ENCODE measurements at places on chromosomes 7 and 10.

GRCh38 chr7:17546189-17546588 lies 247.7 kb downstream of the AHR start:
- no peak for DNase-seq

GRCh38 chr7:45910855-45911254 lies 10.2 kb downstream of the IGFBP3 start:
- no peak for DNase-seq

DNA sequence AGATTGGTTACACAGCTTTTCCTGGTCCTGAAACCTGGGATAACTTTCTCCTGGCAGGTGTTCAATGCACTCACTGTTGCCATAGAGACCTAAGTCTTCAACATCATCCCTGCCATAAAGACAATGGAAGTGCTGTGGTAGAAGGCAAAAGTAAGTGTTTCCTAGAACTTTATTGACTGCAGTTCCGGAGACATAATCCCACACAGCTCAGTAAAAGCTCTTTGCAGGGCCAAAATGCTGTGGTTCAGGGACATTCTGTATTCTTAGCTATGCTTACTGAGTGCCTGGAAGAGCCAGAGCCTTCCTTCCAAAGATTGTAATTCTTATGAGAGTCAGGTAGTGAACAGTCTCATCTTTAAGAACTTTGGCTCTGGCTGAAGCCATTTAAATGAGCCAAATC lies 5.3 kb downstream of the WIPF3 start:
- DNase-seq, result no peak

DNA sequence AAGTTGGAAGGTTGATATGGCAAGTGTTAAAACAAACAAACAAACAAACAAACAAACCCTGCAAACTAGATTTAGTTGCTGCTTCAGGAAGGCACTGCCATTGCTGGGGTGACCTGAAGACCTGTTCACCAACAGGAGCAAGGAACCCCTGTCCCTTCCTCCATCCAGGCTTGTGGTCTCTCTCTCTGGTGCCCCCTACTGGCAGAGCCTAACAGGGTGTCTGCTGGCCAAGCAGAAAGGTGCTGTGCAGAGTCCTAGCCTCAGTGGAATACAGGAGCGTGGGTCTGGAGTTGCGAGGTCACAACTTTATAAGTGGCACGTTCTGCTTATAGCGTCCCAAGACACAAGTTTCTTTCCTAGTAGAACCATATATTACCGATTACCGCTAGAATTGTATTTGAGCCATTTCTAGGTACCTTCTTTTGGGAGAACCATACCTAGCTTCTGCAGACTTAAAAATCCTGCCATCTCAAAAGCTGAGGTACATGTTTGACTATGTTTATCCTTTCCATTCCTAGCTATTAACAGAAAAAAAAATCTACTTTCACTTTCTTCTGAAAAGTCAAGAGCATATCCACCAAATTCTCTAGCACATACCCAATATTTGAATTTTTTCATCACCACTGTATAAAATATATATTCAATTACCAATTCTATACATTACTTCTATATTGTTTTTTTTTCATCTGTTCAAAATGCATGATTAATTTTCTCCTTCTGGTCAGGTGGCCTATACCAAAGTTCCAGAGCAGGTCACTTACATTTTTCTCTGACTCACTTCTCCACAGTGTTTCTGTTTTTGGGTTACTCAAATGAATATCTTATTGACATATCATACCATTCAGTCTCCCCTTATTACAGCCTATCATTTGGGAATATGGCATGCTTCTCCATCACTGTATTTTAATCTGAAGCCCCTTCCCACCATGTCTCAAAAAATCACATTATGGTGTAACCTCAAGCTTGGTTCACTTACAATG lies 29.1 kb upstream of the CALD1 start:
- DNase-seq, result peak; percentile 32

GRCh38 chr7:92709912-92710311 lies 119.7 kb upstream of the FAM133B start:
- DNase-seq, result no peak

DNA sequence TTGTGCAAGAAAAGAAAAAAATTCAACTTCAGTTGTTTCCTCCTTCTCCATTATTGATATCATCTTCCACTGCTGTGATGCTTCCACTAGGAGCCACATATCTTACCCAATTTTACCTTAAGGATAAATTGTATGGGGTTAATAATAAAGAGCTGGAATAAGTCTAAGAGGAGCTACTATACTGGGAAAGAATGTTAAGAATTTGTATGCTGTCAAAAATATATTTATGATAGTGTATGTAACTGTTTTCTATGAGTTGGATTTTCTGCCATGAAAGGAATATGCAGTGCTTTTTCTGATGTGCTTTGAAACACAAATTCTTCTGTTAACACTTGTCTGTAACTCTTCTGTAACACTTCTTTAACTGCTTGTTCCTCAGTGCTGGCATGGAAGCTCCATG lies 219.1 kb downstream of the VTI1A start:
- no peak for DNase-seq

- no peak for DNase-seq
These were observed 621.0 kb downstream of the PARD3 start for GRCh38 chr10:34193931-34194626.

GRCh38 chr10:122112625-122113160 lies 123.7 kb downstream of the TACC2 start:
- no peak for DNase-seq

DNA sequence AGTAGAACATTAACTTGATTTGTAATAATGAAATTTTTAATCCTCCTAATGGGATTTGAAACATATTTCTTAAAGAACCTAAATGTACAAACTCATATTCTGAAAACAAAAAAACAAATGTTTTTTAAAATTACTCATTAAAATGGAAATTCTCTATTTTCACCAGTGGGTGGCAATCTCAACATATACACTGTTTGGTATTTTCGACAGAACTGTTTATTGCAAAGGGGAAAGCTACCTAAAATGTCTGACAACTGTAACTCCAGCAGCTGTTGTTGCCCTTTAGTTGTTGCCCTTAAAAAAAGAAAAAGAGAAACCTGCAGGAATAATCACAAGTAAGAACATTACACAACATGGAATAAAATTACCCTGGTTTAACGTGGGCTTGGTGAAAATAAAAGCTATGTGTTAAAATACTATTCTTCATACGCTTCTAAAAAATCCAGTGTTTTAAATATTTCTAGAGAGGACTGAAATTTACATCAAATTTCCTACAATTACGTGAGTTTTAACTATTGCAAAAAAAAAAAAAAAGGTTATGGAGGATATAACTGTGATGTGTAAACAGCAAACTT lies 54.5 kb downstream of the COL1A2 start:
- DNase-seq, result no peak

- no peak for DNase-seq
These were observed 28.1 kb downstream of the LRRC4 start for GRCh38 chr7:128003167-128003566.

DNA sequence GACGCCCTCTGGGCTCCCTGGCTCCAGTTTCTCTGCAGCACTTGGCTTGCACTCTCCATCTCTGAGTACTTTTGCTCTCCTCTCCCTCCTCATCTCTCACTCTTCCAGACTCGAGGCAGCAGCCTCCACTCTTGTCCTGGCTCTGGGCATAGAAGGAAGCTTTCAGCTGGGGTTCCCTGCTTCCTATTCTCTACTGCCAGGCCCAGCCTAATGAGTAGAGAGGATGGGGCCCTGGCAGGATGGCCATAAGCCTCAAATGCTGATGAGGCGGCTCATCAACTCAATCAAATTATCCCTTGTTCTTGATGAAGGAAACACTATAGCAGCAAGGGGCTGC lies 55.8 kb downstream of the NEURL1 start:
- no peak for DNase-seq

DNA sequence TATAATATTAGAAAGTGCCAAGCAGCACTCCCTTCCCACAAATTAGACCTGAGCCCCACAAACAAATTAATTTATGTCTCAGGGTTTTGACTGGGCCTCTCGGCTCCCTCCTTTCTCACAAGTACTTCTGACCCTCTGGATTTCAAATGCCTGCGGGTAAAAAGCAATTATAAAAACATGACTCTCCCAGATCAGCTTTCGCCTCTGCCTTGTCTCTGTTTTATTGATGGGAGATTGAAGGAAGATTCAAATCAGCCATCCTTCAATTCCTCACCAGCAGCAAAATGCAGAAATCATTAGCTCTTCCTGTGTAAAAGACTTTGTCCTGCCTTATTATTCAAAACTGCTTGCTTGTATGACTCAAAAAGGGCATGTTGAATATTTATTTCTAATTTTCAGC lies 453.7 kb upstream of the MKI67 start:
- no peak for DNase-seq

DNA sequence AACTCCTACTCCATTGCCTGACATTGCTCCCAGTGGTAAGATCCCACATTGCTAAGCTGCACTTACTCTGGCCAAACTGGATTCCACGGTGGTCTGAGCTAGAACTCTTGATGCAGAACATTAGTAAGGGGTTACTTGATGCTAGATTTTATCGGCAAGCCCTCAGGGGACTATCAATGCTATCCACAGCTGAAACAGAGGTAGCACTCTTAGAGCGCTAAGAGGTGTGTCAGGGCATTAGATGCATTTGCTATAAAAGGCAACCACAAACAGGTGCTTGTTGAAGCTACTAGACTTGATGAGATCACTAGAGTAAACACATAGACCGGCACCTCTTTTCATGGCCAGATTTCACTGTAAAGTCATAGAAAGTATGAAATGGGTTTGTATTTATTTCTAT lies 116.3 kb downstream of the MDFIC start:
- no peak for DNase-seq

GRCh38 chr7:323410-323809 lies 33.4 kb downstream of the FOXL3 start:
- no peak for DNase-seq

DNA sequence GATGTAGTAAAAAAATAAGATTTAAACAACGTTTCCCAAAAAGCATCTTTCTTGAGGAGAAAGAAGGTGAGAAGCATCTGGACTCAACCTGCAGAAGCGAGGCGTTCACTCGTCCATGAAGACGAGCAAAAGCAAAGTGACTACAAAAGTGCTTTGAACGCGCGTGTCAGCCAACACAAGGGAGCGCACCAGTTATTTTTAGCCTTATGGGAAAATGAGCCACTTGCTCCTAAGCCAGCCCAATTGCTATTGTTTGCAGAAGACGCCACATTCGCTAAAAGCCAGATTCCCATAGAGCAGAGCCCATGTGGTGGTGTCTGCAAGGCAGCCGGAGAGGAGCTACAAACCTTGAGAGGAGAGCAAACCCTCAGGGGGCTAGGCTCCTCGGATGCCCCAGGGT lies 122.5 kb downstream of the FAM53B start:
- DNase-seq, result no peak

- DNase-seq, result no peak
These were observed 539.5 kb downstream of the SUGCT start for GRCh38 chr7:40674316-40674715.

DNA sequence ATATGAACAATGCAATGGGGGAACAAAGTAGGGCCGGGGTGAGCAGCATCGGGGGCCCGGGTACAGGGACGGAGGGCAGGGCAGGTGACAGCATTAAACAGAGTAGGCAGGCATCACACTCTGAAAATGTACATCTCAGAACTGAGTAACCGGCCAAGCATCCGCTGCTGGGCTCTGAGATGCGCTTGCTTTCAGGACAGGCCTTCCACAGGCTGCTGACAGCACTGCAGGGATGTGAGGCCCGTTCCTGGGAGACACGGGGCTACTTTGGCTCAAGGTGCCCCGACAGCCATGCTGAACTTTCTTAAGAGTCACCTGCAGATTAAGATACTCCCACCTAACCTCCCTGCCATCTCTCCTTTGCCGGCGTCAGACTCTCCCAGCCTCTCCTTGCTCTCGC lies 64.3 kb upstream of the FGFR2 start:
- no peak for DNase-seq

GRCh38 chr7:26714006-26714405 lies 150.4 kb downstream of the SKAP2 start:
- no peak for DNase-seq

DNA sequence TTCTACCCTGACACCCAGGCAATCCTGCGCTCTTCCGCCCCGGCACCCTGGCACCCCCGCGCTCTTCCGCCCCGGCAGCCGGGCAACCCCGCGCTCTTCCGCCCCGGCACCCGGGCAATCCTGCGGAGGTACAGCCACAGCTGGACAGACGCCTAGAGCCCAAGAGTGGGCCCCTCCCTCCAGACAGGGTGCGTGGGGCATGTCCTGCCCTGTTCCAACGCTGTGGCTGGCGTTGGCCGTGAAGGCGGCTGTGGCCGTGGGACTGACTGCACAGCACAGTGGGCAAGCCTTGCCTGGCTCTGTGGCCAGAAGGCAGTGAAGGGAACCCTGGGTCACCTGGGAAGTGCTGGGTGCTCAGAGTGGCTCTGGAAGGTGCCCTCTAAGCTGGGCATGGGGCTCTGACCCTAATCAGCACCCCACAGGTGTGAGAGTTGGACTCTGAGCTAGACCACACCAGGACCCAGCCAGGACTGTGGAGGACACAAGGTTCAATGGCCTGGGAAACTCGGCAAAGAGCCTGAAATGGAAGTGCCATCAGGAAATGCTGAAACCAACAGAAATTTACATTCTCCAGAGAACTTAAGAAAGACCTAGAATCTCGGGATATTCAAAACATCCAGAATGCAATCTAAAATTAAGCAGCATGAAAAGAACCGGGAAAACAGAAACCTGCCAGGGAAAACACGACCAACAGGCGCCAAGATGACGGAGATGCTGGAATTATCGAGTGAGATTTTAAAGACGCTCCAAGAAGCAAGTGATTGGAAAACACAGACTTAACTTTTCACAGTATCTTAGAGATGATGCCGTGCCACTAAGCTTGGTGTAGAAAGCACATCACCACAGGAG lies 253.6 kb downstream of the ELFN1 start:
- no peak for DNase-seq

DNA sequence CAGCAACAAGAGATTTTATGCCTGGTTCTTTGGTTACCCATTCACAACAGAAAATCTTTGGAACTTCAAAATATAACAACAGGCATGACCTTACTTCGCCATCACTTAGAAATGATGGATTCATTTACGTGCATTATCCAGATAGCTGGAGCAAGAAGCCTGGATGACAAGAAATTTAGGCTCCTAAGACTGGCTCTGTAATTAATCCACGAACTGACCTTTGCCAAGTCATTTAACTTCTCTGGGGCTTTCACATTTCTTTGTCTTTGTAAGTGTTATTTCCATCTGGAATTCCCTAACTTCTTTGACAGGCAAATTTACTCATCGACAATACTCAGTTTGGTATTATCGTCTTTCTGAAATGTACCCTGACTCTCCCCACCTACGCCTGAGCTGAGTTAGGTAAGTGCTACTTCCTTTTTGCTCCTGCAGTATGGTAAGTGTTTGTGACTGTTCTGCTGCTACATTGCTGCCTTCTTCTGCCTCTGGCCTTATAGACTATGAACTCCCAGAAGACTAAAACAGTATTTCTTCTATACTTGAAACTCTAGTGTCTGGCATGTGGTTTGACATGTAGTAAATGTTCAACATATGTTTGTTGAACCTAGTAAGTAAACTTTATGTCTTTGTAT lies 5.5 kb upstream of the MDFIC start:
- DNase-seq, result no peak

GRCh38 chr10:97919012-97919411 lies 69.4 kb downstream of the GOLGA7B start:
- no peak for DNase-seq

DNA sequence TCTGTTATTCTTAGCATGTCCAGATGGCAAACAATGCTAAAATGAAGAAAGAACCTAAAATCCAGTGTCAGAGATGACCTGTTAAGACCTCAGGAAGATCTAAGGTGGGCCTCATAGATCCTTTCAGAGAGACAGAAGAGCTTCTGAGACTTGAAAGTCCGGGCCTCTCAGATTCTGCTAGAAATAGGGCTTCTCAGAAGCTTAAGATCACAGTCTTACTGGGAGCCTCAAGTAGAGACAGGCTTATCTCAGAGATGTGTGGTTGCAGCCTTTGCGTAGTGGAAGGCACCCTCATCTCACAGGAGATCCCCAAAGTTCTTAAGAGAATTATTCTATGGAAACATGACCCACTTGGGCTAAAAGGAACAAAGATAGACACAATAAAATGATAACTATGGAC lies 642.8 kb downstream of the TNS3 start:
- no peak for DNase-seq

All from activated naive CD4-positive, alpha-beta T cell (primary cell).